Activated T-helper 17 cell treated with anti-CD3 and anti-CD28 coated beads, Interleukin-2, amount 50 U/mL, for 72 hours (primary cell): ENCODE measurements at places on chromosomes 2 and 18.

GRCh38 chr2:37274359-37274965 lies 43.0 kb downstream of the NDUFAF7 start:
- no peak for ATAC-seq

- no peak for ATAC-seq
These were observed 159.7 kb downstream of the SPAG16 start for GRCh38 chr2:213443921-213444320.

DNA sequence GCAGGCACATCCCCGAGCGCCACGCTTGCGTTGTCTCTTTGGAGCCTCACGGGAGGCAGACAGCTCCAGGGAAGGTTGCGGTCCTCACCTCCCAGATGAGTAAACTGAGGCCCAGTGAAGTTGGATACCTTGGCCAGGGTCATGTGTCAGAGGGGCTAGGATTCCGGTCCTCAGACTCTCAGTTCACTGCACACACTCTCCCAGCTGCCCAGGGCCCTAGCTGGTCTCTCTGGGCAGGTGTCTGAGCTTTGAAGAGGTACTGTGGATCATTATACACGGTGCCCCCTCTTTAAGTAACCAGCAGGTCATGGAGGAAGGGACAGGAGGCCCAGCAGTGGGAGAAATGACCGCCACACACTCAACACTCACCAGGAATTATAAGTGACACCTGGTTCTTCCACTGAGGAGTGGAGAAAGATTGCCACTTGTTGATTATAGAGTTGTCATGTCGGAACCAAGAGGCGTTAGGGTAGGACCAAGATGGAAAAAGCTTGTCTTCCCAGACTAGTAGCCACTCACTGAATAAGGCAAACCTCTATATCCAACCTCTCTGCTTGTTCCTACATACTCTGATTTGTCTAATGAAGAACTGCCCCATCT lies 588 bp downstream of the TMEM214 start:
- ATAC-seq: no peak

DNA sequence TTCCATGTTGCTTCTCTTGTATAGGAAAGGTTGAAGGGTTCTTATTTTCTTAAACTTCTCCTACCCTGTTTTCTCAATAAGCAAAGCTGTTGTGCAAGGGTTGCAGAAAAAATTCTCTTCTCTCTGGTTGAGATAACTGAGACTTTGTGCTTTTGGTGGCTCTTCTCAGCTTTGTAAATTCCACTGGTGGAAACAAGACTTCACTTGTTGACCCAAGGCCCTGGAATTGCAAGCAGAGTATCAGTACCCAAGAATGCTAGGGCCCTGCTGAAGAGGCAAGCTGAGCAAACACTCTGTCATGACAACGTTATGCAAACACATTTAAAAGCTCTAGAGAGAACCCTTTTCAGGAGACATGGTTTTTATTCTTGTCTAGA lies 294.7 kb upstream of the EPAS1 start:
- no peak for ATAC-seq

DNA sequence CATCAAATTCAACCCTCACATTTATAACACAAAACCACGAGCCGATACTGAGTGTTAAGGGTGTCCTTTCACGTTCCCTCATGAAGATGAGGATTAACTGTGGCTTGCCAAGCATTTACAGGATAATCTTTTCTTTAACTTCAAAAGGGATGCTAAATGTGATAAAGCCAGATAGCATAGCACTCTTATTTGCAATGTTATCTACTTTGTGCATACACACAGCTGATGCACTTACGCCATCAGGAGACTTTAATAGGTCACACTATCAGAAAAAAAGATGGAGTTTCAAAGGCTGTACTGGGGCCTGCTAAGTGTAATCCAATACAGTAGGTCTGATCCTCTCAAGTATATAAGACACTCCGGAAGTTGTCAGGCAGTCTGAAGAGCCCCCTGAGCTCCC lies 572.7 kb downstream of the PIK3C3 start:
- no peak for ATAC-seq

- no peak for ATAC-seq
These were observed 231.2 kb upstream of the LINC00305 start for GRCh38 chr18:64380117-64380516.
